ENCODE measurements at places on chromosomes 6 and 20.

GRCh38 chr6:56946368-56946767 lies 8.5 kb upstream of the BEND6 start:
- DNase-seq, result no peak

GRCh38 chr20:51206032-51206662 lies 183.2 kb upstream of the KCNG1 start:
- no peak for DNase-seq

DNA sequence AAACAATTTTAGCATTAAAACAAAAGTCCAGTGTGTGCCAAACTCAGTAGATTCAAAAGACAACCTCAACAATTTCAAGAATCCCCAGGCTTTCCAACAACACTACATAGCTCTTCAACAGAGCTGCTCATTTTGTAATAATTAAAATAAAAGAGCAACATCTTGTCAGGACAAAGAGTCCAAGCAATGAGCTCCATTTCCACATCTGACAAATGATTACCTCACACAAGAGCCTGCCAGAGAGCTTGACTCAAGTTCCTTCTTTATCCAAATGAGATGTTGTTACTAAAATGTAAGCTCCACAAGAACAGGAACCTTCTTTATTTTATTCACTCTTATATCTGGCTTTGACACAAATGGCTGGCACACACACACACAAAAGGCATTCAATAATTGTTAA lies 449.8 kb downstream of the HACE1 start:
- DNase-seq, result no peak

DNA sequence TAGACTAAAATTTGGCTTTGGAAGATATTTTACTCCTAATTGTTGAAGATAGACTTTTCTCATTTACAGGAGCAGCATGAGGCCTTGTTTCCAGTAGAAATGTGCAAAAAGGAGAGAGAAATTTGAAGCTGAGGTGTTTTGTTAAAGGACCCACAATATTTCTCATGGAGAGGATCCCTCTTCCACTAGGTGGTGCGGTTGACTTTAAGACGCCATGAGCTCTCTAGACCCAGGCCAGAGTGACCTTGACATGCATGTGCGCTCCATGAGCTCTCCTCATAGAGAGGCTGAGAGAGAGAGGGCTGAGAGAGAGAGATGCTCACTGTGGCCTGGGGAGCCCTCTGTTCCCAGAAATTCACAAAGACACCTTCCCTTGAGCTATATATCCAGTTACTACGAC lies 861.2 kb upstream of the EYS start:
- DNase-seq, result no peak

DNA sequence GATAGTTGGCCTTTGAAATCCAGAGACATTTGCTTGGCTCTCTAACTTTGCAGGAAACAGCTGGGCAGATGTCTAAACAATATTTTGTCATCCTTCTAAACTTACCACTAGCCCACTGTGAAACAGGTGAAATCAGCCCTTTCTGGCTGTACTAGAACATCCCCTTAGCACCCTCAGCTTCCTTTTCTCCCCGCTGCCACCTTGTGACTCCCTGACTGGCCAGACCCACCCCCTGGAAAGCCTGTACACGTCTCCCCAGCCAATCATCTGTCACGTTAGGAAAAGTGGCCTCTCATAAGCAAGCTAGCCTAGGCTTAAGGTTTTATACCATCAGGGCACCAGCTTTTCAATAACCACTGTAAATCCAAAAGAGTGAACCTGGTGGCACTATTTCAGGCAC lies 88.6 kb upstream of the E2F3 start:
- DNase-seq, result no peak
